ENCODE measurements at places on chromosomes 12 and 14. TPM values are rescaled to one million over a fixed set of nuclear protein-coding genes. Genes with fewer than 3 reads are reported as not detected.

DNA sequence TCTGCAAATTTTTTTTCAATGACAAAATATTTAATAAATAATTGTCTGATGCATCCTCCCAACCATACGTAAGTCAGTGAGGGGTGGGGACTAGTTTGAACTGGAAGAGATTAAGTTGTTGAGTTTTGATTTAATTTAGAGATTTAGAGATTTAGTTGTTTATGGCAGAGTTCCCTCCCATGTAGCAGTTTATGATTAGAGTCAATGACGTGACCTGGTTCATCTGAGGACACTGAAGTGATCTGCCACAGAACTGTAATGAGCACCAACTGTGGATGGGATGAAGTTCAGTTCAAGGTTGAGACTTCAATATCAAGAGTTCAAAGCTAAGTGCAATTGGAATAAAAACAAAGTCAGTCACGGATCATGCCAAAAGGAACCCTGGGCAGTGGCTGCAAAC is 609.3 kb downstream of the NOVA1 start:
- DNase-seq, result no peak

- DNase-seq, result no peak
These were observed 78.0 kb upstream of the MDM1 start for GRCh38 chr12:68410018-68410660.

DNA sequence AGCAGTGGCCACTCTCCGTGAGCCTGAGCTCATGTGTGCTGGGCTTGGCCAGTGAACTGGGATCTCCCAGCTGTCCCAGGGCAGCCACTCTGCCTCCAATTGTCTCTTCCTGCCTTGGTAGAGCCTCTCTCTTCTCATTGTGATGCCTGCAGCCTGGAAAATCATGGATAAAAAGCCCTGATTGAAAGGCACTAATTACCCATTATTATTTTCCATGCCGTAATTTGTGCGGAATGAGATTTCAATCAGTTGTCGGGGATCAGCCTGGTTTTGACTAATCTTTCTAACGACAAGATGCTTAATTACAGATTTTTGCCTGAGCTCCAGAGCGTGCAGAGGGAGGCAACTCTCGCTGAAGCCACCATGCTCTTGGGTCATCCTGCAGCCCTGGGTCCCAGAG is 52.7 kb downstream of the ESRRB start:
- DNase-seq, result no peak

LUM gene
- total RNA-seq, result 654 TPM

- no peak for DNase-seq
These were observed 161.3 kb upstream of the TMCC3 start for GRCh38 chr12:94811611-94812010.

DNA sequence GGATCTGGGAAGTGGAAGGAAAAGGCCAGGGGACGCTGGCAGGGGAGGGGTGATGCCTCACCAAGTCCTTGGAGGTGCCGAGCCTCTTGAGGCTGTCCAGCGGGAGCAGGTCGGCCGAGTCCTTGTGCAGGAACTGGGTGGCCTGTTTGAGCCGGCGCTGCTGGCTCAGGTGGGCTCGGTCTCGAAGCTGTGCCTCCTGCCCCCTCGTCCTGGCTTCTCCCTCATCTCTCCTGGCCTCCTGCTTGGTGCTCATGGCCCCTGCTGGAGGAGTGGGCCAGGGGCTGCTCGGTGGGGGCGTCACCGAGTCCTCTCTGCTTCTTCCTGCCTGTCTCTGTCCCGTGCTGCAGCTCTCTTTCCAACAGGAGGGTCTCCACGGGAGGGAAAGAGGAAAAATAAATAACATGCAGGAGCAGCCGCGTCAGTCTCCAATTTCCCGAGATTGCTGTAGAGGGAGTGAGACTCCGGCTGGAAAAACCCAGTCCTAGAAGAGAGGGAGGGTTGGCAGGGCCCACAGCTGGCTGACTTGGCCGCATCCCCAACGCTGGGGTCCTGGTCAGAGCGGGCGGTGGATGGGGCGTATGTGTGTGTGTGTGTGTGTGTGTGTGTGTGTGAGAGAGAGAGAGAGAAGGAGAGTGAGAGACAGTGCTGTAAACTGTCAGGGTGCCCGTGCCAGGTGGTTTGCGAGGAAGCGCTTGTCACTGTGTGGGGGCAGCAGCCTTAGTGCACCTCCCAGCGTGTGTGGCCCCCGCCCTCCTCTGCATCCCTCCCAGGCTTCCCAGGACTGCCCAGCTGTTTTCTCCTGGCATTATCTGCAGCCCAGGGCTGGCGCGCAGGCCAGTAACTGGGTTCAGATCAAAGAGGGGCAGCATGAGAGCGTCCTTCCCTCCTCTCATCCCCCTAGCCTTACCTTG is at the start of gene NRIP2:
NRIP2 (minus strand) TSS at position 455 of the 911 bp plus-strand sequence; CDS start at position 403, 52 bp downstream.
- no peak for DNase-seq

- DNase-seq, result no peak
These were observed 12.3 kb upstream of the CALM1 start for GRCh38 chr14:90384543-90384911.

All from posterior vena cava (tissue), 2 donors.